ENCODE measurements at places on chromosomes 5 and 9.
A peak's percentile ranks its signal among the peaks of the same experiment; 100 is the strongest.

GRCh38 chr5:126469536-126470316, 46.5 kb downstream of the GRAMD2B start:
- no peak for DNase-seq

DNA sequence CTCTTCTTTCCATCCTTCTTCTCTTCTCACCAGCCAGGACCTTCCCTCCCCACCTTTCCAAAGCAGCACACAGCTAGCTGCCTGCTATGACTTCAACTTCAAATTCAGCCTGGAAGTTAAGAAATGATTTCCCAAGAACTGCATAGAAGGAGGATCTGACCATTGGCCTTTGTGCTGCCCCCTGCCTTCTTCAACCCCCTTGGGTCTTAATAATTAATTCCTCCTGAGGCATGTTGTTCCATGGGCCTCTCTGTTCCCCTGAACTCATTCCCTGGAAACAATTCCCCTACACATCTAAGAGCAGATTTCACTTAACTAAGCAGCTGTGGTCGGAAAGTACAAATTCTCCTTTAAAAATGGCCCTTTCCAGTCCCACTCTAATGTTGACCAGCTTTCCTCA, 62.4 kb downstream of the ADAMTS12 start:
- no peak for DNase-seq

DNA sequence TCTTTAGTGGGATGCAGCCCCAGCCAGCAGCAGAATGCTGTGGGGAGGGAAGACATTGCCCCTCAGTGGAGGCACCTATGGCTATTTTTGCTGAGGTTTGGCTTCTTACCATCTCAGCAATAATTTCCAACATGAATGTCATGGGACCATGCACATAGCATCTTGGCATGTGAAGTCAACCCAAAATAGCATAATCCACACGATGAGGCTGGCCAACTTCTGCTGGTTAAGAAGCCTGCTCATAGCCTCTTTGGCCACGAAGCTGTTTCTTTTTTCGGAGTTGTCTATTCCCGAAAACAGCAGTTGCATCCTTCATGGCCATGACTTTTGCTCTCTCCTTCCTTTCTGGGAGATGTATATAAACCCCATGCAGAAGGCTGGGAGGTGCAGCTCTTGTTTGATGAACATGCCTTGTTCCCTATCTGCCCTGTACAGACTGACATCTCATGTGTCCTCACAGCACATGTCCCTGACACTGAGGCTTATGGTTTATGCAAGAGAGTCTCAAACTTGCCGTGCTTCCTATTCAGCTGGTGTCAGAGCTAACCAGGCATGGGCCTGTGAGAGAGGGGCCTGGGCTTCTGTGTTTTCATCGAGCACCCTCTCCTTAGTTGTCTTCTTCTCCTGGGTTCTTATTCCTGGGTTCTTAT, 45.3 kb downstream of the SYK start:
- no peak for DNase-seq

DNA sequence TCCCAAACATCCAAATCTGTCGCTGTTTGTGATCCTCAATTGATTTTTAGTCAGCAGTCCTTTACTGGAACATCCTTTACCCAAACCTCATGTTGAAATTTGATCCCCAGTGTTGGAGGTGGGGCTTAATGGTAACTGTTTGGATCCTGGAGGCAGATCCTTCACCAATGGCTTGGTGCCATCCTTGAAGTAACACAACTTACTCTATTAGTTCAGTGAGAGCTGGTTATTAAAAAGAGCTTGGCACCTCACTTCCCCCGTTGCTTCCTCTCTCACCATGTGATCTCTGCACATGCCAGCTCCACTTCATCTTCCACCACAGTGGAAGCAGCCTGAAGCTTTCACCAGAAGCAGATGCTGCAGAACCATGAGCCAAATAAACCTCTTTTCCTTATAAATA, 40.3 kb downstream of the DNAJB5 start:
- no peak for DNase-seq

- DNase-seq, result no peak
Observed at GRCh38 chr5:98187945-98188344, 585.5 kb upstream of the RGMB start.

DNA sequence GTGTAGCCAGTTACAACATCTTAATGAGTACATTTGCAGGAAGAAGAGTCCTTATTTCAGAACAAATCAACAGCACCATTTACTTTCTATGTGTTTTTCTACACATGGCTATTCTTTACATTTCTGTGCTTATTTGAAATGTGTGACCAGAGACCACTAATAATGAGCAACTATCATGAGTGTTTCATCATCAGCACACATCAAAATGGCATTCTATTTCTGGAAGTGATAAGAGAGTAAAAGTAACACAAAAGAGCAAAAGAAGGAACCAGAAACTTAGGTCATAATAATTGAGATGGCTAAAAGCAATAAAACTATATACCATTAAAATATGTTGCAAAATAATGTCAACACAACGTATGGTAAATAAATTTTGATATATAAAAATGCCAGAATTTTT, 159.7 kb downstream of the PBX3 start:
- no peak for DNase-seq

GRCh38 chr5:5360941-5361520, 61.4 kb upstream of the ICE1 start:
- DNase-seq, result no peak

DNA sequence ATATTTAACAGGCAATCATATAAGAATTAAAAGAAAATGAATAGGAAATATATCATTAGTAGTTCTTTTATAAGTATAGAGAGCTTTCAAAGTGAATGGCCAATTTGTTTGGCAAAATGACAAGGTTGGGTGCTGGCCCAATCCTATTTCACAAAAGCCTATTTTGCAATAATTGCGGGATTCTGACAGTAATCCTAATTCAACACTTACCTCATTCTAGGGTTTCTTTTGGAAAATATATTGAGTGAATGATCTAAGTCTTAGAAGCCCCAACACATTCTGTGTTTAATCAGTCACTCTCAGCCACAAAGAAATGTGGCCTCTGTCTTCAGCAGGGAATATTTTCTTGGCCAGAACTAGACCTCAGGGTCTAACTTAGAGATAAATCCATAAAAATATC, 835.9 kb upstream of the ZNF608 start:
- DNase-seq, result no peak

DNA sequence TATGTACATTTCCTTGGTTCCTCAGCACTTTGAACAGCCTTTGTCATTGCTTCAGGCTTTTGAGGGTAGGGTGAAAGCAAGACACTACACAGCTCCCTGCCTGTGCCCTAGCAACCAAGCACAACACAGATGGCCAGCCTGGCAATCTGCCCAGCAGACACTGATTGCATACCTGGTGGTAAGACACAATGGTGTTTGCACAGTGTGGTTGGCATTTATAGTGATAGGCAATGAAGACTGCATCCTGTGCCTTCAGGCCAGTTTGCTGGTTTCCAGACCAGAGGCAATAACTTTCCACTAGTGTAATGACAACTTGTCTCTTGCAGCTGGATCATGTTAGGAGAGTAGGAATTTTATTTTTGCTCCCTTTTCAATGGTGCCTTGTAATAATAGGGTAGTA, 144.5 kb upstream of the TNC start:
- no peak for DNase-seq

- no peak for DNase-seq
Observed at GRCh38 chr5:168790671-168791250, 211.6 kb upstream of the PANK3 start.

GRCh38 chr5:148554621-148555020, 99.7 kb downstream of the HTR4 start:
- DNase-seq, result no peak

DNA sequence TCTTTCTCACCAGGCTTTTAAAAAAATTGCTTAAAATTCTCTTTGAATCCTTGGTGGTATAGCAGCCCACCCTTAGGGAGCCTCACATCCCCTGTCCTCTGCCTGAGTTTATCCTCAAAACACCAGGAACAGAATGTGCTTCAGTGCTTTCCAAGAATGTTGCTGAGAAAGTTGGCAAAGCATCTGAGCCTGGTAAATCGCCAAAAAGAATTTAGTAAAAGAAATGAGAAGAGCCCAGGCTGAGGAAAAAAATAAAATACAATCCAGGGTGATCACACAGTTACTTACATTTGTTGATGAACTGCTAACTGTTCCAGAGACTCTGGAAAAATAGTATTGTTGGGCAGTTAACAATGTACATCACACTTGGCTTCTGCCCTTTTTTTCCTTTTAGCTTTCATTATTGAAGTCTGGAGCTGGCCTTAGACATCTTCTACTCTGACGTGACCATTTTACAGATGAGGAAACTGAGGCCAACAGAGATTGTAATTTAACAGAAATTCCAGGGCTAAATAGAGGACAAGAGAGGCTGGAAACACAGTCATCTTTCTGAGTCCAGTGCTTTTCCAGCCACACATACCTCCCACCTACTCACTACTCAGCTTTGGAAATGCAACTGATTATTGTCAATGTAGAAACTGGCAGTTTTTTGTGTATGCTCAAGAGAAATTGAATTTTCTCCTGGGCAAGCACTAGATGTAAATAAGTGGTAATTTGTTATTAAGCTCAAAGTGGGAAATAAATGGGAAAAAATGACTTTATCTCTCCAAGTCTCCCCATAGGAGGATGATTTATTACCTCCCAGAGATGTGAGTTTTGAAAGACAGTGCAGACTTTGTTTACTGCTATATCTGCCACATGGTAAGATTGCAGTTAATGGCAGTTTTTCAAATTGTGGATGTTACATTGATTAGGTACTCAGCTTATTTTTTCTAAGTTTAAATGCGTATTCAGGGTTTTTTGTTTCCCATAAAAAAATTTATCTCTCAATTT, 86.7 kb upstream of the ALDH1A1 start:
- no peak for DNase-seq

- no peak for DNase-seq
Observed at GRCh38 chr9:6408320-6408719, 4.7 kb upstream of the UHRF2 start.

DNA sequence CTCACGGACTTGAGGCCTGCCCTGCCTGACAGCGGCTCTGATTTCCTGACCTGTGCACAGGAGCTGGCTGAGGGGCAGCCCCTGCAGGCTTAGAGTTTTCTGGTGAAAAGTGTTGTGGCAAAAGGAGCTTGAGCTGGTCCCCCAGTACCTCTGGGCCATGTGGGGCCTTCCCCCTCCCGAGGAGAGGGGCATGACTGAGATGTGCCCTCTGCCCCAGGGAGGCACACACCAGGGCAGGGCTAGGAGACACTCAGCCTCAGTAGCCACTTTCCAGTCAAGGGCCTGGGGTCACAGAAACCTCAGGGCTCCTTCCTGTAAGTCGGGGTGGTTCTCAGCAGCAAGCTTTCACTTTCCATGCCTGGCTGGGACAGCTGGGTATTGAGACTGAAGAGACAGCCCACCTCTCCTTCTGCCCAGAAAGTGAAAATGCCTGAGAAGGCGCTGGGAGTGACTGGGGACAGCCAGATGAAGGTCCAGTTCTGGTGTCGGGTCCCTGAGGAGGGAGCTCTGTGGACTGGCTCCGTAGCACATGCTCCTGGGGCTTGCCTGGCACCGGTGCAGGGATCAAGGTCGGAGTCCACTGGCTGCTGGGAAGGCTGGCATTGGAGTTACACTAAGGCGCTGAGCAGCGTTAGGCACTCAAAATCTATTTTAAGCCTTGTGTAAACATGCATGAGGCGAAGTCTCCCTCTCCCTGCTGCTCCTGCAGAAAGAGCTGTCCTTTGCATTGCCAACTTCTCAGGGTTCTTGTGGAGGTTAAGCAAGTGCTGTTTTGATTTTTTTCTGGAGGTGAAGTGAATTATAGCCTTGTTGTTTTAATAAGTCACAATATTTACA, 394.9 kb downstream of the GADD45G start:
- peak; percentile 50 for DNase-seq

- no peak for DNase-seq
Observed at GRCh38 chr5:170182491-170182890, 50.3 kb upstream of the C5orf58 start.

- DNase-seq, result no peak
Observed at GRCh38 chr5:66843065-66843464, 246.9 kb downstream of the MAST4 start.
